Inflammatory macrophage treated with lipopolysaccharide for 1 hour (primary cell): ENCODE measurements at places on chromosomes 2 and 18.

DNA sequence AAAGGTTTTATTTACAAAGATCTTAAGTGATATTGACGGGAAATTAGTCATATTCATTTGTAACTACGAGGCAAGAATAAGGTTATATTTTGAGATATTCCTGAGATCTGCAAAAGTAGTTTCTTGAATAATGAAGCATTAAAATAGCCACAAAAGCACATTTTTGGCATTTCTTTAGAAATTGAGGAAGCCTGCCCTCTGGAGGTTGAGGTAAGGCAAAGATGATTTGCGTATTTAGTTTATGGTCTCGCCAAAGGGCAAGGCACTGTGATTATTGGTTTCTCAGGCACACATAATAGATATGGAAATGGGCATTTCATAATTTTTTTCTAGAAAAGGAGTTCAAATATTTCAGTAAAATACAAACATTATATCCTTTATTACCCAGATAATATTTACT, 143.7 kb upstream of the RPRM start:
- DNase-seq = no peak

- DNase-seq = no peak
Observed at GRCh38 chr18:506264-506663, 5.8 kb upstream of the COLEC12 start.

DNA sequence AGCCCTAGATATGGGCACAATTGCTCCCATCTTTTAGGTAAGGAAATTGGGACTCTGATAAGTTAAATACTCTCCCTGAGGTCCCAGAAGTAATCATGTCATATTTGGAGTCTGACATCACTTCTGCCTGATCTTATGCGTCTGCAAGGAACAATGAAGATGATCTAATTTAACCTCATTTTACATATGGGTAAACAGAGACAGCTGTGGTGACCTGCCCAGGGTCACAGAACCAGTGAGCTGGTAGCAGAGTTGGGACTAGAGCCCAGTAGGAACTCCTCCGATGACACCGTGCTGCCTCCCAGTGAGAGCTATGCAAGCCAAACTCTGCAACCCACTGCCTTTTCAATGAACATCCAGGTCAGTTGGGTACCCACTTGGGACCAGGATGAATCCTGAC, 17.8 kb downstream of the CTAGE1 start:
- DNase-seq = no peak

DNA sequence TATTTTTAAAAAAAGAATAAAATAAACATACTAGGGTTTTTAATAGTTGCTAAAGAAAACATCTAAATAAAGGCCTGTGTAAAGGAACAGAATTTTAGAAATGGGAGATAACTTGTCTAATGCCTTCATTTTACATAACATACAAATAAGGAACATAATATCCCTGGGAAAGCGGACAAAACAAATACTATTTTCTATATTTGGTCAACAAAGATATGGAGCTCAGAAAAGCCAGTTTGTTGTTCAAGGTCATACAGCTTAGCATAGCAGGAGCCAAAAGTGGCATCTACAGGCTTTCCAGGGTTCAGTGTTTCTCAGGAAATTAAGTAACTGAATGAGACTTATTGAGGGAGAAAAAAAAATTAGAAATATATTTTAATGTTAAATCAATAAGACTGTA, 73.4 kb upstream of the CD226 start:
- DNase-seq = no peak
